ENCODE measurements at places on chromosomes 12 and 14. TPM values are rescaled to one million over a fixed set of nuclear protein-coding genes. Genes with fewer than 3 reads are reported as not detected.
A peak's percentile ranks its signal among the peaks of the same experiment; 100 is the strongest.

The FOXN3 gene
- 180 TPM for total RNA-seq

The TMCC3 gene
- total RNA-seq = 17.0 TPM

The CORO1C gene
- 149 TPM for total RNA-seq

The TAS2R30 gene
- 8.6 TPM for total RNA-seq

The DCTN2 gene
- 138 TPM for total RNA-seq

The RBP5 gene
- total RNA-seq = 1.1 TPM

The FAM181A gene
- not detected for total RNA-seq

DNA sequence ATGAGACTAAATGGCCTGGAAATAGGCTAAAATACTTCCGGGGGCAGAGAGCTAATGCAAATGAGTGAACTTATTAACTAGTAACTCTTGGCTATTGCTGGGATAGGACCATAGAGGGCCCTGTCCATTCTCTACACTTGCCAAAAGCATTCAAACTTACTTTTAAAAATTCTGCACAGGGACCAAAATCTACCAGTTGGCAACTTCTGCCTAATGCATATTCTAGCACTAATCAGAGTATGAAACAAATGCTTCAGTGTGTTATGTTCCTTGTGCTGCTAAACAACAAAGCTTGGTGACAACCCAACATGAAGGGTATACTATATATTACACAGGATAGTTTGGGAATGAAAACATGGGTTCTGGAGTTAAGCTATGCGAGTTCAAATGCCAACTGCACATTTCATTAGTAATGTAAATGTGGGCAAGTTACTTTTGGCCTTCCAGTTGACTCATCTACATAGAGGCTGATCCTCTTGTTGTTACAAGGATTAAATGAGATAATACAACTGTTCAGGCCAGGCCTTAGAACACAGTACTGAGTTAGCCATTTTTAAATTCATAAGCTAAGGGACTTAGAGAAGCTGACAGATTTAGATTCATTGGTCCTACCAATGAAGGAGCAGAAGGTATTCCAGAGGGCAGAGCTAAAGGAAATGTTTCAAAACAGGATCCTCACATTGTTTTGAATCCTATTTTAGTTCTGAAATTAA, 32.4 kb downstream of the HIGD1C start:
- H3K4me3 ChIP-seq = no peak overlapping the region
- H3K27me3 ChIP-seq = no peaks in the 10 kb centered on the region
- DNase-seq = no peak

GRCh38 chr12:31835276-31835882, 106.6 kb upstream of the AMN1 start:
- H3K27ac ChIP-seq = no peak overlapping the region
- H3K27me3 ChIP-seq = no peaks in the 10 kb centered on the region
- H3K36me3 ChIP-seq = no peaks in the 10 kb centered on the region
- H3K4me1 ChIP-seq = no peaks in the 10 kb centered on the region

DNA sequence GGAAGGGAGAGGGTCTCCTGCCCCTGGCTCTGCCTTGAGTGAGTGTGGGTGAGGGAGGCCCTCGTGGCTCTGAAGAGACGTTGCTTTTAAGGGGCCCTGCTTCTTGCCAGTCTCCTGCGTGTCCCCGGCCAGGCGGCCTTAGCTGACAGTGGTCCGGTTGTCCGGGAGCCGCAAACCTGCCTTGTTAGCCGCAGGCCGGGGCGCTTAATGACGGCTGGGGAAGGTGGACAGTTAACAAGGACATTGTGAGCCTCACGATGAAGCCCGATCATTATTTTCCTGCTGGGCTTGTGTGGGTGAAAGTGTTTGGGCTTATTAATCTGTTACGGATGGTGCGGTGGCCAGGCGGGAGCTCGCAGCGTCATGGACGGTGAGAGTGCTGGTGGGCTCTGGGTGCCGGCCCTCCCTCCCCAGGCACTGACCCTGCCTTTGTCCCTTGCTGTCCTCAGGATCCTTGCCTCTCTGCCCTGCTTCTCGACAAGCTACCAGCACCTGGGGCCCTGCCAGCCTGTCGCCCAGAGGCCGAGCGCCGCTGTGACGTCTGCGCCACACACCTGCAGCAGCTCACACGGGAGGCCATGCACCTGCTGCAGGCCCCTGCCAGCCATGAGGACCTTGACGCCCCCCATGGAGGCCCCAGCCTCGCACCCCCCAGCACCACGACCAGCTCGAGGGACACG, 13.3 kb downstream of the KIF26A start:
- DNase-seq = no peak
- peaks cover 3% of the 10 kb centered on the region for H3K27me3 ChIP-seq
- no peaks in the 10 kb centered on the region for H3K36me3 ChIP-seq
- no peak overlapping the region for H3K27ac ChIP-seq
- H3K4me1 ChIP-seq = no peaks in the 10 kb centered on the region
- no peak overlapping the region for H3K4me3 ChIP-seq

GRCh38 chr14:65349100-65349499, 63.4 kb upstream of the FUT8 start:
- no peaks in the 10 kb centered on the region for H3K36me3 ChIP-seq
- H3K4me3 ChIP-seq = no peak overlapping the region
- no peaks in the 10 kb centered on the region for H3K4me1 ChIP-seq
- no peak overlapping the region for H3K27ac ChIP-seq
- no peaks in the 10 kb centered on the region for H3K27me3 ChIP-seq

DNA sequence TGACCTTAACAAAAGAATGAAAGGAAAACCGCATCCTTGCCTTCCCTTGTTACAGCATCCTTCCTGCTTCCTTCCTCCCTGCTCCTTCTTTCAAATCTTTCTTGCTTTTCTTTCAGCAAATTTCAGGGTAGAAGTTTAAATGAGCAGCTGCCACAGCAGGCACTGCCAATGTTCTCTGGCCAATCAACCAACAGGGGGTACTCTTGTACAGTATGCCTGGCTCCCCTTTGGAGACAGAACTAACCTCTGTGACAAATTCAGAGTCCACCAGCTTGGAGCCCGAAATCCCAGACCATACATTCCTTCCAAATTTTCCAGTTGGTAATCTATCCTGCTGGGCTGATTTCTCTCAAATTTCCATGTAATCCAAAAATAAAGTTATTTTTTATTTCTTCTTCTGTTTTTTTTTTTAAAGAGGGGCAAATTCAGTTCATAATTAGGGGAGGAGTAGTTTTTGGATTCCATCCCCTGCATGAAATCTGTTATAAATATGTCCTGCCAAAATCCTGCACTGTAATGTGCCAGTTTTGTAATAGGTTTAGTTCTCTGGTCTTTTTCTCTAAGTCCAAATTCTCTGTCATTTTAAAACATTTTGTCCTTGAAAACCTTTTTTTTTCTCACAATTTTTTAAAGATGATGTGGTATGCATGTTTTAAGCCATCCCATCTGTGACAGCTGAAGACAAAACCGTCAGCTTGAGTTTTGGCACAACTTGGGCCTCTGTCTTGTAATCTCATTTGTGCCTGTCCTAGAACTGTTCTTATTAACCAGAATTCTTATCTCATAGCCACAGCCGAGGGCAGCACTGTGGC, 610.0 kb upstream of the LMO3 start:
- no peak overlapping the region for H3K4me3 ChIP-seq
- no peaks in the 10 kb centered on the region for H3K36me3 ChIP-seq
- H3K4me1 ChIP-seq = no peaks in the 10 kb centered on the region
- H3K27me3 ChIP-seq = no peaks in the 10 kb centered on the region
- H3K27ac ChIP-seq = no peak overlapping the region

DNA sequence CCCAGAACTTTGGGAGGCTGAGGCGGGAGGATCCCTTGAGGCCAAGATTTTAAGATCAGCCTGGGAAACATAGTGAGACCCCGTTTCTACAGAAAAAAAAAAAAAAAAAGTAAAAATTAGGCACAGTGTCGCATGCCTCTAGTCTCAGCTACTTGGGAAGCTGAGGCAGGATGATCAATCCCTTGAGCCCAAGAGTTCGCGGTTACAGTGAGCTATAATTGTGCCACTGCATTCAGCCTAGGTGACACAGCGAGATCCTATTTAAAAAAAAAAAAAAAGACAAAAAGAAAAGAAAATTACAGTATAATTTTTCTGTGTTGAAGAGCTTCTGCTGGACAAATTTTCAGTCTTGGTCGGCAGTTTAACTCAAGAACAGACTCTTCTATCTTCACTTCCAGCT, 133.9 kb upstream of the FGD4 start:
- DNase-seq = no peak
- H3K27ac ChIP-seq = no peak overlapping the region
- no peak overlapping the region for H3K4me3 ChIP-seq
- H3K36me3 ChIP-seq = no peaks in the 10 kb centered on the region

DNA sequence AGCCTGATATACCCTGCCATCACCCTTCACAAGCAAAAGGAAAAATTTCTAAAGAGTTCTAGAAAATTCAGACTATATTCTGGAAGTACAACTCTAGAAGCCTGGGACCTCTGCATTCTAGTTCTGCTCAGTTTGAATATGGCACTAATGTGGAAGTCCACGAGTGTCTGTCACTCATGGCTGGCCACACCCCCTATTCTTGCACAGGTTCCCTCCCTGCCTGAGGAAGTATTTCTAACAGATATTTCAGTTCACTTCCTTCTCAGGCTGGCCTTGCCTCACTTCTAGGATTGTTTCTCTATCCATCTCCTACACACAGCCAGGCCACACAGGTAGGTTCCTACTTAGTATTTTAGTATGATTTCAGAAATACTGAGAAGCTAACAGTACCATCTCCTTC, 67.4 kb downstream of the PHLDA1 start:
- no peak overlapping the region for H3K27ac ChIP-seq
- H3K4me3 ChIP-seq = no peak overlapping the region
- H3K27me3 ChIP-seq = no peaks in the 10 kb centered on the region
- no peaks in the 10 kb centered on the region for H3K4me1 ChIP-seq

GRCh38 chr12:91406920-91407341, 224.3 kb upstream of the DCN start:
- no peak for DNase-seq
- no peaks in the 10 kb centered on the region for H3K4me1 ChIP-seq
- H3K36me3 ChIP-seq = no peaks in the 10 kb centered on the region
- no peaks in the 10 kb centered on the region for H3K27me3 ChIP-seq

- no peaks in the 10 kb centered on the region for H3K36me3 ChIP-seq
- H3K27ac ChIP-seq = peak overlapping the region; percentile 80
- no peak overlapping the region for H3K4me3 ChIP-seq
- H3K27me3 ChIP-seq = no peaks in the 10 kb centered on the region
- peak; percentile 71 for DNase-seq
- H3K4me1 ChIP-seq = peaks cover 19% of the 10 kb centered on the region
These were observed 86.7 kb downstream of the NCOR2 start for GRCh38 chr12:124480469-124481256.

GRCh38 chr14:52268279-52269061, 972 bp downstream of the PTGDR start:
- H3K4me3 ChIP-seq = peak overlapping the region; percentile 62
- no peaks in the 10 kb centered on the region for H3K4me1 ChIP-seq
- no peak overlapping the region for H3K27ac ChIP-seq
- no peak for DNase-seq

DNA sequence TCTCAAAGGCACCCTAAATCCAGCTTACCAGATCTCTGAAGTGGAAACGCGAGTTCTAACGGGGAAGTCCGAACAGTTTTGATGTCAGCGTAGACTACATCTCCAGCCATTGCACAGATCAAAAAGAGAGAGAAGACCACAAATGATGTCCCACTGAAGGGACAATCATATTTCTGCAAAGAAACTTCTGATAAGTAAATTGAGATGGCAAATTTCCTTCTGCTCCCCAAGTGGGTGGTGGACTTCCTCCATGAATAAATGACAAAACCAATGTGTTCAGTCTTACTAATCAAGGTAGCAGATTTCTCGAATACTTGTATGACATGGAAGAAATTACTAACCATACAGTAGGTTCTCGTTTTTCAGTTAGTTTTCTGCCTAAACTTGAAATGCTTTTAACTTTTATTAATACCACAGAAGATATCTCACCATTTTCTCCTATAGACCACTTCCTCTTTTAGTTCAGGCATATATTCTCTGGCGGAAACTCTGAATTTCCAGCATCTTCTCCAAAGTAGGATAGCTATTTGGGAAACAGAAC, at the start of gene CLECL1:
TSS of gene CLECL1 (minus strand) at position 177 of the 541 bp plus-strand sequence.
- no peak for DNase-seq
- no peak within 1 kb of the TSS for H3K4me3 ChIP-seq
- H3K36me3 ChIP-seq = no peaks in the 10 kb centered on the region

DNA sequence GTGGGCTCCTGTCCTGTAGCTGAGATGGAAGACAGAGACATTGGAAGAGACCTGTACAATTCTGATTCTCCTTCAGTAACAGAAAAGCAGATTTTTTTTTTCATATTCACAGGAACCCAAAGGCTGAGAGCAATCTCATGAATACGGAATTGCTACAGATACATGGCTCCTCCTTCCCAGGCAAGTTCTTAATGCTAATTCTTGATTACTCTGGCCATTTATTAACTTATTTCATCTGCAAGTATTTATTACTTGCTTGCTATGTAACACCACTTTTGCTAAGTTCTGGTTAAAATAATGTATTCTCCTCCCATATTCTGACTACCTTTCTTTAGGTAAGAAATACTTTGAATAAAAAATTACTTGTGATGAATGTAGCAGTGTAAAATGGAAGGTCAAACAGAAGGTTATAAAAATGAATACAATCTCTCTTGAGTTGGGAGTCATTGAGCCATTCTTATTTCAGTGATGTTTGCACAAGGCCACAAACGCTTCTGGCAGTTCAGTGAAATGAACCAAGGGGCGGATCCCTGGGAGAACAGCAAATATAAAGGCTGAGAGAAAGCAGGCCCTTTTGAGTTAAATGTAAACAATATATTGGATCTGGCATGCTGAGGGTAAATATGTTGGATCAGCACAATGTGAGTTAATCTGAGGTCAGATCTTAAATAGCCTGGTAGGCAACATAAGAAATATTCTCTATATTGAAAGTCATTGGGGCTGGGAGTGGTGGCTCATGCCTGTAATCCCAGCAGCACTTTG, 37.6 kb downstream of the MUCL1 start:
- H3K27ac ChIP-seq = no peak overlapping the region
- H3K36me3 ChIP-seq = no peaks in the 10 kb centered on the region
- H3K4me1 ChIP-seq = no peaks in the 10 kb centered on the region
- no peaks in the 10 kb centered on the region for H3K27me3 ChIP-seq
- DNase-seq = peak; percentile 24
- H3K4me3 ChIP-seq = no peak overlapping the region

- H3K4me1 ChIP-seq = peaks cover 4% of the 10 kb centered on the region
- no peak overlapping the region for H3K4me3 ChIP-seq
- H3K36me3 ChIP-seq = no peaks in the 10 kb centered on the region
- H3K27ac ChIP-seq = peak overlapping the region; percentile 52
- no peaks in the 10 kb centered on the region for H3K27me3 ChIP-seq
These were observed 14.7 kb downstream of the BLTP3B start for GRCh38 chr12:100127766-100128511.

GRCh38 chr12:49537231-49537751, 1.5 kb upstream of the KCNH3 start:
- H3K36me3 ChIP-seq = no peaks in the 10 kb centered on the region
- peak overlapping the region; percentile 42 for H3K4me3 ChIP-seq
- peak; percentile 12 for DNase-seq
- peaks cover 2% of the 10 kb centered on the region for H3K27me3 ChIP-seq
- H3K4me1 ChIP-seq = peaks cover 11% of the 10 kb centered on the region

GRCh38 chr14:102929241-102930137, 7.0 kb downstream of the AMN start:
- no peaks in the 10 kb centered on the region for H3K36me3 ChIP-seq
- peaks cover 14% of the 10 kb centered on the region for H3K4me1 ChIP-seq
- peak overlapping the region; percentile 36 for H3K4me3 ChIP-seq
- DNase-seq = no peak
- H3K27me3 ChIP-seq = peaks cover 18% of the 10 kb centered on the region
